Stimulated activated CD4-positive, alpha-beta T cell treated with anti-CD3 and anti-CD28 coated beads, Interleukin-1b, Interleukin-23, amount 100 ng/mL, for 48 hours (primary cell): ENCODE measurements at places on chromosomes 6 and 20.

DNA sequence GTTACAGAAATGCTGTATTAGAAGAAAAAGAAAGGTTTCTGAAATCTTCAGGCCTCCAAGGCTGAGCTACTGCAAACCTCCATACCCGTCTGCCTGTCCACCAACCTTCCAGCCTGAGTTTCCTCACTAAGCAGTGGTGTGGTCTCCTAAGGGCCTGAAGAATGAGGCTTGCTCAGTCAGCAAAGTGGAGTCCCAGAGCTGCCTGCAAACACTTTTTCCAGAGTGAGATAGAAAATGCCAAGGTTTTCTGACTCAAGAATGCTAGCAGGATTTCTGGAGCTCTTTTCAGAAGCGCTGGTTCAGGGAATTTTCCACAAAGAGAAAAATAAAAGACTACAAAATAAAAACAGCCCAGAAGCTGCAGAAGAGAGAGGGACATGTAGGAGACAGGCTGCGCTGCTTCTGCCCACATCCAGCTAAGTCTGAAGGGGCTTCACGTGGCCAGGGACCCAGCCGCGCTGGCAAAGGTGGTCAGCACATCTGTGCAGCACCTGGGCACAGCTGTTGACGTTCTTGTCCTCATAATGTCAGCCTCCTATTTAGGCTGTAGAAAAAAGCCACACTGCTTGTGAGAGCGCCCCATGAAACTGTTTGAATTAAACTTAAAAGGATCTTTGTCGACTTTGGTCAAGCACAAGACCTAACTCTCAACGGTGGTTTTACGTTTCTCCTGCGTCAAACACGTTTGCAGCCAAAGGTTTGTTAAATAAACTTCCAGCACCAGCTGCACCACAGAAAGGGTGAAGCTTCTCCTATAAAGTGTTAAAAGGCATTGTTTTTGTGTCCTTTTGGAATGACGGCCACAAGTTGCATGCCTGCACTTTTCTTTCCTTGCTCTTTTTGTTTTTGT is 209.0 kb downstream of the THBS2 start:
- DNase-seq = no peak

DNA sequence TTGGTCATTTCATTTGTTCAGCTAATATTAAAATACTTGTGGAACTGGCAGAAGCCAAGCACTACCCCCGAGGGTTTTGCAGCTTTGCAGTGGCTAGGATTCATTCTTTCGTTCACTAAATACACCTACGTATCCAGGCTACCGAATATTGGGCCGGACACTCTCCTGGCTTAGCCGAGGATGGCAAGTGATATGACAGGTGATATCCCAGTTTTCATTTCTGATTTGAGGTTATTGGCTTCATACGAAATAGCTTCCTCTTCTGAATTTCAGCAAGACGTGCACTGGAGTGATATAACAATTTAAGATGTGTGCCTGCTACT is 536 bp upstream of the MTFR2 start:
- DNase-seq = no peak

- no peak for DNase-seq
Measured at GRCh38 chr20:46205349-46205748, 87.2 kb downstream of the CD40 start.

DNA sequence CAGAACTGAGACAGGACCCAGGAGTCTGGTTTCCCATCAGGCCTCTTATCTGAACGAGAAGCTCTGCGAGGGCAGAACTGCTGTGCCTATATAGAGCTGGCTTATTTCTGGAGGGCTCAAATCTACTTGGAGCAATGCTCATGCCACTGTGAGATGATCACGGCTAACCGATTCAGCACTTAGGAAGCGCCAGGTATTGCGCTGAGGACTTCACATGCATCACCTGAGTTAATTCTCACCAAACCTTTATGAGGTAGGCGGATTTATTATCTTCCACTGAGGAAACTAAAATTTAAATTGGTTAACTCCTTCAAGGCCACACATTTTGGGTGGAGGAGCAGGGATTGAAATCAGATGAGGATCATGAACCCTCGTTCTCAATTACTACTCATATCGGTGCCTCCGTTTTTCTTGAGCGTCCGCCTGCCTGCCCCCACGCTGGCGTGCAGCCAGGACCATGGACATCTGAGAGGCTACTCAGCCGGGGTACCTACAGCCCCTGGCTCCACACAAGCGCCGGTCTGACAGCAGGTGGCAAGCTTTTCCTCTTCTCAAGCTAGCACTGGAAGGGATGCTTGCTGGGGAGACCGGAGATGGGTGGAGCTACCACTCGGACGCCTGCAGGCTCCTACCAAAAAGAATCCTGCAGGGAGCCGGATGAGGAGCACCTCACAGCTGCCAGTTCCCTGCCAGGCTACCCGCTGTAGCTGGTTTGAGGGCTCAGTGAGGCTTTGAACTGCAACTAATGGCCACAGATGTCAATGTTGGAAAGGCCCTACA is 1.0 kb upstream of the PCIF1 start:
- peak; percentile 63 for DNase-seq

GRCh38 chr6:3117912-3118352 is 579 bp upstream of the BPHL start:
- no peak for DNase-seq

GRCh38 chr6:4017058-4017739 is 61.7 kb downstream of the FAM217A start:
- DNase-seq = no peak

- DNase-seq = no peak
Measured at GRCh38 chr20:51446656-51447055, 95.9 kb downstream of the NFATC2 start.

DNA sequence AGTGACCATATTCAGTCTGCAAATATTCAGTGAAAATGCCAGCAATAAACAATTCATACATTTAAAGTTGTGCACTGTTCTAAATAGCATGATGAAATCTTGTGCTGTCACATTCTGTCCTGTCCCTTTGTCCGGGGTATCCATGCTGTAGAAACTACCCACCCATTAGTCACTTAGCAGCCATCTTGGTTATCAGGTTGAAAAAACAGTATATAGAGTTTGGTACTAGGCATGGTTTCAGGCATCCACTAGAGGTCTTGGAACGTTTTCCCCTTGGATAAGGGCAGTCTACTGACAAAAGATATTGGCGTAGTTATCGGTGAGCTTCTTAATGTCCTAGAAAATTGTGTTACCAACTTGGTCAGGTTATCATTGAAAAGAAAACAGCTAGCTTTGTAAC is 12.3 kb upstream of the MAP3K7 start:
- DNase-seq = no peak

DNA sequence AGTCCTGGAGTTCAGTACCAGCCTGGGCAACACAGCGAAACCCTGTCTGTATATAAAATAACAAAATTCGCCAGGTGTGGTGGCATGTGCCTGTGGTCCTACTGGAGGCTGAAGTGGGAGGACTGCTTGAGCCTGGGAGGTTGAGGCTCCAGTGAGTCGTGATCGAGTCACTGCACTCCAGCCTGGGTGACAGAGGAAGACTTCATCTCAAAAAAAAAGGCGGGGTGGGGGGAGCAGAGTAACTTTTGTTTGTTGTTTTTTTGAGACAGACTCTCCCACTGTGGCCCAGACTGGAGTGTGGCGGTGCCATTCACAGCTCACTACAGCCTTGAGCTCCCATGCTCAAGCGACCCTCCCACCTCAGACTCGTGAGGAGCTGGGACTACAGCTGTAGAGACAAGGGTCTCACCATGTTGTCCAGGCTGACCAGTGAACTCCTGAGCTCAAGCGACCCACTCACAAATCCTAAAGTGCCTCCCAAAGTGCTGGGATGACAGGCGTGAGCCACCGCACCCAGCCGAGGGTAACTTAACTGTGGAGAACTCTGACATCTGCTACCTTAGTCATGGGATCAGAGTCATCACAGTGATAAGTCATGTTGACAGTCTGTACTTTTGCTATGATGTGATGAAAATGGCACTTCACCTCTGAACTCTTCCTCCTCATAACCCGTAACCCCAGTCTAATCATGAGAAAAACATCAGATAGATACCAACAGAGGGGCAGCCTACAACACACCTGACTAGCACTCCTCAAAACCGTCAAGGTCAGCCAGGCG is 16.5 kb downstream of the PEDS1 start:
- peak; percentile 30 for DNase-seq

DNA sequence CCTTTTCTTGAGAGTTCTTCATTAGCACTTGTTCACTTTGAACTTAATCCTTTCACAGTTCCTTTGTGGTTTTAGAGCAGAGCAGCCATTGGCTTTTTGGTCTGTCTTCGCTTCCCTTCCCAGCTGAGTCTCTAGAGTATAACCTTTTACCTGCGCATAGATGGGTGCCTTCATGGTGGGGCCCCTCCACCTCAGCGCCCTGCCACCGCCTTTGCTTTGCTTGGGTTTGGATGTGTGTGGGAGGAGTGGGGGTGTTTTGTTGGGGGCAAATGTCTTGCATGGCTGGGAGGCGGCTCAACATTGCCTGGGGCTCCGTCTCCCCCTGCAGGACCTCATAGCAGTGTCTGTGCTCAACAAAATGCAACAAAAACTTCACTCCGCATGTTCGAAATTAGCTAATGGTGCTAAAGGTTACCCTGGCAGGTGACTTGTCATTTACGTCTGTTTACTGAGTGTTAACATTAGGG is 11.9 kb downstream of the PYGB start:
- no peak for DNase-seq
